ENCODE measurements at places on chromosomes 1 and 21. TPM values are rescaled to one million over a fixed set of nuclear protein-coding genes. Genes with fewer than 3 reads are reported as not detected.

- no peak for DNase-seq
Measured at GRCh38 chr1:52753169-52753568, 26.9 kb downstream of the ZYG11B start.

ALDH9A1 gene
- total RNA-seq, result 80.6 TPM

DNA sequence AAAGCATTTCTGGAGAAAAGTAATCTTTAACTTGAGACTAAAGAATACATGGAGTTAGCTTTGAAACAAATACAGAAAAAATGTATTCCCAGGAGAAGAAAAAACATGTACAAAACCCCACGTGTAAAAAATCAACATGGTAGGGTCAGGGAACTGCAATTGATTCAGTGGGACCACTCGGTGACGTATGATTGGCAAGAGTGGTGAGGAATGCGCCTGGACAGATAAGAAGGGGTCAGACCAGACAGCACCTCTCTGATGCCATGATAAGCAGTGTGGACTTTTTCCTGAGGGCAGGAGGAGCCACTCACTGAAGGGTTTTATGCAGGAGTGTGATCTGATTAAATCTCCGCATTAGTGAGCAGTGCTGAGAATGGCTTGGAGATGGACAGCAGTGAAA, 142.5 kb downstream of the DAB1 start:
- DNase-seq, result no peak

- DNase-seq, result no peak
Measured at GRCh38 chr1:85571181-85571759, 9.3 kb upstream of the CCN1 start.

DNA sequence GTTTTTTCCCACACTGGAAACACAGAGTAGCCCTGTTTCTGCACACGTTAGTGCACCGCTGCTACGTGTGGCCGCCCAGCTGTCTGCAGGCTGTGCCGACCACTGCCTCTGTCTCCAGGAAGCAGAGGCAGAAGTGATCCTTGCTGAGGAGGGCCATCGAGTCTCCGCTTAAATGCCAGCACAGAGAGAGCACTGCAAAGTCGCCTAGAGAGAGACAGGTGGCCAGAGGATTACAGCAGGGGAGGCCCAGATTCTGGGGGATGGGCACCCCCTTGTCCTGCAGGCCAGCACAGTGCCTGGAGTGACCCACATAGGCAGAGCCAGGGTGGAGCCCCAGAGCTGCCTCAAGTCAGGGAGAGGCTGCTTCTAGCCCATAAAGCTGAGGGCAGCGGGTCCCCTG, 6.1 kb downstream of the TPRG1L start:
- DNase-seq, result no peak

DNA sequence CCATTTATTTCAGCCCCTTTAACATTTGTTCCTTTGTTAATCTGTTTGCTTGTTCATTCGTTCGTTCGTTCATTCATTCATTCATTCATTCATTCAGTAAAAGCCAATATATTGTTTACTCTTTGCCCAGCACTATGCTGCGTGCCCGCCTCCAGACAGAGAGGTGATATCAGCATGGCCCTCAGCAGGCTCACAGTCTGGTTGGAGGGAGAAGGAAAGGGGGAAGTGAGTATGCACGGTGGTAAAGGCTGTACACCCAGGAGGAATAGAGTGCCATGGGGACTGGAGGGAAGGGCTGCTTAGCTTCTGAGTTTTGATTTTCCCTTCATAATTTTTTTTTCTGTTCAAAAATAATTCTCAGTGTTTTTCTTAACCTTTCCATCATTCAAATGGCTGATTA, 144.7 kb downstream of the NOS1AP start:
- DNase-seq, result no peak

COL11A1 gene
- 41.0 TPM for total RNA-seq

DNA sequence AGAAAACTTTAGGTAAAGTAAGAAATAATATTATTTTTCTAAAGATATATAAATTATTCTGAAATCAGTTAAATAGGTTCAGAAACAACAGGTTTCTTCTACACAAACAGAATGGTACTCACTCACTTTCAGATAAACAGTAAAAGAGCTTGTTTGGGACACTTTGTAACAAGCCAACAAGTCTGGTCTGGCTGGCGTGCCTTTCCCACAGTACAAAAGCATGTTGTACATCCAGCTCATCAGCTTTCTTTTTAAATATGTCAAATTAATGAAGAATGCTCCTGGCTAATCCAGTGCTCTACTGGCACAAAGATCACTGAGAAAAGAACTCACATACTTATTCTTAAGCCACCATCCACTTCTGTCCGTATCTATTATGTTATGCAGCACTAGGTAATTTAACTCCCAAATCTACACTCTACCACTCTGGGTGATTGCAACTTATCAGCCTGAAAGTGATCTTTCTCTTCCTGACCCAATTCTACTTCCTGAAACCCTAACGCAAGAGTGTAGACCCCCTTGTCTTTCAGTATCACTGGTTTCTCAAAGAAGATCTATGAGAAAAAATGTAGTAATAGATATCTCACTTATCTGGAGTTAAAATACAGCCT, 32.6 kb downstream of the TRIT1 start:
- no peak for DNase-seq

DNA sequence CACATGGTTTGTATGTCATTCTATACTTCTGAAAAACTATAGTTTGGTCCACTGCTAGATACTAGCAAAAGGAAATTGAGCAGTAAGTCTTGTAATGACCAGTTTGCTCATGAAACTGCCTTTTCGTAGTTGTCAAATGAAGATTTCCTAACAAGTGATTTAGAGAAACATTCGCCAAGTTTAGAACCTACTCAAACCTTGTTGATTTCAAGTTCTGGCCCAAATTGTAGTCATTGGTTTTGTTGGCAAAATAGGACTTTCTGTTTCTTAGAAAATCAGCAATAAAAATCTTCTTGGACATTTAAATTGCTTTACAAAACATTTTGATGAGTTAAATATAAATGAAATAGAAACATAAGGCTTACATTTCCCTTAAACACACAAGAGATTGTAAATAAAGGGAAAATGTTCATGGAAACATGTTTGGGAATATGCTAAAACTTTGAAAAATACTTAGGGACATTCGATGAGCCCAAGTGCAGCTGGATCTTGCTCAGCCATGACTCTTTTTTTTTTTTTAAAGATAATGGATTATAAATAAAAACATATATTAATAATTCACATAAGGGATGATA, 178.5 kb upstream of the LYPLAL1 start:
- DNase-seq, result no peak

DNA sequence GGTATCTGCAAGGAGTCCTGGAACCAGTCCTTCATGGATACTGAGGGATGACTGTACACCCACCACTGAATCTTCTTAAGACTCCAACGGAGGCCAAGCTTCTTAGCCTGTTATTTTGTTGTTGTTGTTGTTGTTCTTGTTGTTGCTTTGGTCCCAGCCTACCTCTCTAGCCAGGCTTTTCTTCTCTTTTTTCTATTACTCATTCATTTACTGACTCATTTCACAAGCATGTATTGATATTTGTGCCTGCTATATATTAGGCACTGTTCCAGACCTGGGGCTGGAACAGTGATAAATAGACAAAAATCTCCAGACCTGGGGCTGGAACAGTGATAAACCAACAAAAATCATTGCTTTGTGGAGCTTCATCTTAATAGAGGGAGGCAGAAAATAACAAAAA, 20.4 kb downstream of the CENPF start:
- no peak for DNase-seq

GRCh38 chr1:193754732-193755427, 568.5 kb upstream of the B3GALT2 start:
- DNase-seq, result no peak

MAN1C1 gene
- total RNA-seq, result 118 TPM

KIAA0040 gene
- 1.6 TPM for total RNA-seq

DNA sequence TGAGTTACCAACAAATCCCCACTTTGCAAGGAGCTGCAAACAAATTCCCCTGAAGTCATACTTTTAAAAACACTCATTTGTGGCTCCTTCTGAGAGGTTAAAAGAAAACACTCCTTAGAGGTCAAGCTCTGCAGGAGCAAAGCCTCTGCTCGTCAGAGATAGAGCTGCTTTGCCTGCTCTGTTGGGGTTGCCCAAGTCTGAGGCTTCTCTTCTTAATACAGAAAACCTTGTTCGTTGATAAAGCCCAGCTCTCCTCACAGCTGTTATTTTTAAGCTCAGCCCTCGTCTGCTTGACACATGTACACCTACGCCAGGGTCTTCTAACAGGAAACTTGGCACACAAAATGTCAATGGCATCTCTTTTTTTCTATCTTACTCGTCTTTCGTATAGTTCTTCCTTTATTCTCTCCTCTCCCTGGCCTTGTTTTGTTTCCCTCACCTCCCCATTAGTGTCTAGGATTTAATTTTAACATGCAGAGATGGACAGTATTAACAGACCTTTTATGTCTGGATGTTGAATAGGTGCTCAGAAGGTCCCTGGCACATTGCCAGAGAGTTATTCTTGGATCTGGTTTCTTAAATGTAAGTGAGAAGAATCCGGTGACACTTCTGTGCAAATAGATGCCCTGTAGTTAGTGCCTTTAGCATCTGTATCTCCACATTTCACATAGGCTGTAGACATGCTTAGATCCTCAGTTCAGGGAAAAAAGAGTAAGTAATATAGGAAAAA, 86.0 kb downstream of the LRRC53 start:
- DNase-seq, result peak; percentile 53

- no peak for DNase-seq
Measured at GRCh38 chr1:36778740-36779139, 255.6 kb downstream of the GRIK3 start.

HRNR gene
- total RNA-seq, result not detected

DNA sequence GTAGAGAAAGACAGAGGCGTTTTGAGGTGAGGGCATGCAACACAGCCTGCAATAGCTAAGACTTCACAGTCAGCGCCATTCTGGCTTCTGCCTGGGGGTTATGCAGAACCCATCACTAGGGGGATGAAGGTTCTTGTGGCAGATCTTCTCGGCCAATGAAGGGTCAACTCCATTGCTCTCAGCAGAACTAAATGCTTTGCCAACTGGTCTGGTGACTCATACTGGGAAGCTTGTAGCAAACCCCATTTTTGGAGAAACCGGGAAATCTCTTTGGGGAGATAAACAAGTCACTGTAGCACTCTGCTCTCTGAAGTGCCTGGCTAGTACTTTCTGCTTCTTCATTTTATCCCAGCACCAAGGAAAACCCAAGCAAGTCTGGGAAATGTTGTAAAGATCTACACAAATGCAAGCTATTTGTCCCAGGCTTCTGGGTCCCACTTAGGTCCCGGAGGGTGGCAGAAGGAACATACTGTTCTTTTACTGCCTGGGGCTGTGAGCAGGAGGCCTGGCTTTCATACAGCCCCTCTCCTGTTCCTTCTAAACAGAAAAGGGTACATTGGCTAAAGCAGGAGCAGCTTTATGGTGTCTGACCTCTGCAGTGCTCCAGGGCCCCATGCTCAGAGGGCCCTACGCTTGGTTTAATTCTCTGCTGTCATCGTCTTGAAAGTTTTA, 28.8 kb downstream of the SHISA4 start:
- DNase-seq, result peak; percentile 95

DNA sequence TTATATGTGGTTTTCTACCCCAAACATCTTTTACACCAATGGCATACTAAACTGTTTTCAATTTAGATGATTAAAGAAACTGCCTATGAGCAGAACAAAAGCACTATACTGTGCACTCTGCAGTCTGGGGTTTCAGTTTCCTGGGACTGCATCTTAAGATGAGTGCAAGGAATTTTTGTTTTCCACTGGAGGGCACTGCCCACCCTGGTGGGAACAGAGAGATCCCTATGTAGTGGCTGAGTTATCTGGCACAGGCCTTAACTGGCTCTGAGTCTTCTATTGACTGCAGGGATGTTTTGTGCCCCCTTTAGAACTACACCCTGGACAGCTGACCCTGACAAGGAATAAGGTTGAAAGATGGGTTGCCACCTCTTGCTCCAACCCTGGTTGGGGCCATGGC, 12.0 kb downstream of the PROK1 start:
- peak; percentile 28 for DNase-seq

CLCA1 gene
- not detected for total RNA-seq

TBX19 gene
- total RNA-seq, result 1.5 TPM

GRCh38 chr1:30085811-30086770, 637.3 kb downstream of the MATN1 start:
- DNase-seq, result peak; percentile 83

NT5C1A gene
- 1.8 TPM for total RNA-seq

MYCL gene
- total RNA-seq, result 8.1 TPM

HFM1 gene
- total RNA-seq, result 8.3 TPM

DNA sequence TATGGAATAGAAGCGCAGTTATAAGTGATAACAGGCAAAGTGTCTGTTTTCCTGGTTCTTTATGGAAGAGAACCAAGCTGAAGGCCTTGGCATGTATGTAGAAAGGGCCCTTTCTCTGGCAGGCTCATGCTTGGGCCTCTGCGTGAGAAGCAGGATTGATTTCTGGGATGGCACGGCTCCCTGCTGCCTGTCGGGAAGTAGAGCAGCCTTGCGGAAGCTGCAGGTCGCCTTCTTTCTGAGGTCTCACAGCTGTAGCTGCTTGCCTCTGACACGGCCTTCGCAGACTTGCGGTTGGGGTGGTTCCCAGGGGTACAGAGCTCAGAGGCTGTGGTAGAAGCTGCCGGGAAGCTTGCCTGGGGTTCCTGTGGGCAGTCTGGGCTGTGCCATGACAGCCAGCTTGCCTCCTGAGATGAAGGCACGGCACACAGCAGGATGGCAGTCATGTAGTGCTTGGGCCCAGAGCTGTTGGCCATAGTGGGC, 39.4 kb downstream of the TRAPPC10 start:
- DNase-seq, result no peak

GRCh38 chr1:207499573-207499972, 3.6 kb downstream of the CR1 start:
- peak; percentile 84 for DNase-seq

DNA sequence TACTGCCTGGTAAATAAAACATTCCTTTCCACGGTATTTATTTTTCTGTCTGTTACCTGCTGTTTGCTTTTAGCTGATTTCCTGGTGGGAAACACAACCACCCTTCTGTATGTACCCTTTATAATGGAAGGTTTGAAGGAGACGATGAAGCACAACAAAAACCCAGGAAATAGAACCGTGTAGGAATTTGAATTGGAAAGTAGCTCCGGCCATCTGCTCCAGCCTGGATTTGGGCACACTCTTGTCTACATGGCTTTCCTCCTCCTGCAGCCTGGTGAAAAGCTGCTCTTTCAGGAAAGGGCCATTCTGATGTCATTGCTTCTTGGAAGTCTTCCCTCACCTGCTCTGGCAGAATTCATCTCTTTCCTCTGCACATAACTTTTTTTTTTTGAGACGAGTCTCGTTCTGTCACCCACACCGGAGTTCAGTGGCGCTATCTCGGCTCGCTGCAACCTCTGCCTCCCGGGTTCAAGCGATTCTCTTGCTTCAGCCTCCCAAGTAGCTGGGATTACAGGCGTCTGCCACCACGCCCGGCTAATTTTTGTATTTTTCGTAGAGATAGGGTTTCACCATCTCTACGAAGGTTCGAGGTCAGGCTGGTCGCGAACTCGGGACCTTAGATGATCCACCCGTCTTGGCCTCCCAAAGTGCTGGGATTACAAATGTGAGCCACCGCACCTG, 2.7 kb downstream of the AK4 start:
- DNase-seq, result no peak

- DNase-seq, result no peak
Measured at GRCh38 chr1:200005165-200005564, 22.3 kb upstream of the NR5A2 start.
